Stimulated activated CD8-positive, alpha-beta memory T cell treated with anti-CD3 and anti-CD28 coated beads, Interleukin-15, amount 100 ng/mL, for 48 hours (primary cell): ENCODE measurements at places on chromosomes 7 and 10.

GRCh38 chr10:97713339-97713825 is at the start of gene MARVELD1:
Gene MARVELD1, plus strand, starts transcription at chr10:97713730. Its CDS starts 147 bp downstream, at chr10:97713877.
- no peak for DNase-seq

- DNase-seq: no peak
Measured at GRCh38 chr10:72093450-72093849, 5.1 kb upstream of the SPOCK2 start.

- no peak for DNase-seq
Measured at GRCh38 chr10:38147686-38148085, 53.5 kb downstream of the ZNF37A start.

DNA sequence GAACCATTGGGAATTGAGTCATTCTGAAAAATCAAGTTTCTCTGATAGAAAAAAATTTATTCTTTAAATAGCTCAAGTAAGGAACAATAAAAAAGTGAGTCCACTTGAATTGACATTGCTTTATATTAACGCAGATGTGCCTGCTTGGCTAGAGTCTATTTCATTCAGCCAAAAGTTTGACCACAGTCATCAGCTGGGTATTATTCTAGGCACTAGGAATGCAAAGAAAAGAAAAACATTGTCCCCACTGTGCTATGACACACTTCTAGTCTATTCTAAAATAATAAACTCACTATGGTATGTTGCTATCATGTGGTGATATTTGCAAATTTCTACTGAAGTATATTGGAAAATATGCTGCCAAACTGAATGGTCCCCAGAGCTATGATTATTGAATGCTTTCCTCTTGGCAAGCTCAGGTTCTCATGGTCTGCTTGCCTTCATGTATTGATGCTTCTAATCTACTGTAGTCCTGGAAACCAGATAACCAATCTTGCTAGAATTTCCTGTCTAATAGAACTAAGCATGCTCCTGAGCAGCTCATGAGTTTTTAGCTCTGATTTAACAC is 8.3 kb downstream of the SFRP4 start:
- DNase-seq: no peak

DNA sequence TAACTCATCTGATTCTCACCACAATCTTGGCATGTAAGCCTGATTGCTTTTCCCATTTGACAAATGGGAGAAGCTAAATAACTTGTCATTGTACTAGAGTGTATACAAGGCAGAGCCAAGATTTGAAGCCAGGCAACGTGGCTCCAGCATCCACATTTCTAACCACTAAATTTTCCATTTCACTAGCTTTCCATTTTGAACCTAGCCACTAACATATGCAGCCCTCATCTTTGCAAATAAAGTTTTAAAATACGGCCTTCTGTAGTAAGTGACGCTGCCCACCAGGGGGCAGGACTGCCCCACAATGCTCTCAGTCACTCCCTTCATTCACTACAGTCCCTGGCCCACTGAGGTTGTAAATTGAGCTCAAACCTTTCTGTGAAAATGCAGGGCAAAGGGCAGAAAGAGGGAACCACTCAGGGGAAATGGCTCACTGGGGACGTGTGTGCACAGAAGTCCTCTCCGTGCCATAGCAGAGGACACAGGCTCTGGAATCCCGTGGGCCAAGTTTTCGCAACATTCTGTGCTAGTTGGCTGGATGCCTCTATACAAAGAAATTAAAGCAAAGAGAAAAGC is 315.7 kb downstream of the TNS3 start:
- no peak for DNase-seq

GRCh38 chr7:24819916-24820689 is 62.8 kb upstream of the GSDME start:
- DNase-seq: peak; percentile 59

GRCh38 chr7:479115-479947 is 40.3 kb downstream of the PDGFA start:
- DNase-seq: no peak

DNA sequence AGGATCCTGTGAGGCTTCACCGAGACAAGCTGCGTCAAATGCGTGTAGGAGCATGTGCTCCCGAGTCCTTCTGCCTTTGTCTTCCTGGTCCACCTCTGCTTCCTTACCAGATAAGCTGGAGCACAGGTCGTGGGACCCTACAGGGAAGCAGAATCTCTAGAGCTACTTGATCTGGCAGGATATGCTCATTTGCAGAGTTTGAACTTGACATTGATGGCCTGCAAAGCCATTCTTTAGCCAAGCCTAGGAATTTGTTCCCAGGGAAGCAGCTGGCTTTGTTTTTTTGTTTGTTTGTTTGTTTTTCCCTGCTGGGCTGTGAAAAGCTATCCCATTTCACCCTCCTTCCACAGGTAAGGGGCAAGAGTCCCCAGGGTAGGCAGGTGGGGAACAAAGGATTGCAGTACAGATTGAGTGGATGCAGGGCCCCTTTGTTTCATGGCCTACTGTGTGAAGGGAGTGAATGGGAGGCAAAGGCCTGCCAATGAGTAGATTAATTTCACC is 200.0 kb upstream of the BMPER start:
- DNase-seq: no peak

- no peak for DNase-seq
Measured at GRCh38 chr7:136530831-136531230, 337.6 kb upstream of the CHRM2 start.

DNA sequence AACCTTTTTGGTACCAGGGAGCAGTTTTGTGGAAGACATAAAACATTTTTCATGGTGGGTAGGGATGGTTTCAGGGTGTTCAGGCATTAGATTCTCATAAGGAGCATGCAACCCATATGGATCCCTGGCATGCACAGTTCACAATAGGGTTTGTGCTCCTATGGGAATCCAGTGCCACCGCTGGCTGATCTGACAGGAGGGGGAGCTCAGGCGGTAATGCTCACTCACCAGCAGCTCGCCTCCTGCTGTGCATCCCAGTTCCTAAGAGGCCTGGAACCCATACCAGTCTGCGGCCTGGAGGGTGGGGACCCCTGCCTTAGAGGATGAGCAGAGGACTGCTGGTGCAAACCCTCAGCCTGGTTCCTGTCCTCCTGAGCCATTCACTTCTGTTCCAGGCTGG is 561.7 kb downstream of the SDK1 start:
- no peak for DNase-seq

GRCh38 chr7:83819911-83820310 is 171.0 kb upstream of the SEMA3E start:
- no peak for DNase-seq

DNA sequence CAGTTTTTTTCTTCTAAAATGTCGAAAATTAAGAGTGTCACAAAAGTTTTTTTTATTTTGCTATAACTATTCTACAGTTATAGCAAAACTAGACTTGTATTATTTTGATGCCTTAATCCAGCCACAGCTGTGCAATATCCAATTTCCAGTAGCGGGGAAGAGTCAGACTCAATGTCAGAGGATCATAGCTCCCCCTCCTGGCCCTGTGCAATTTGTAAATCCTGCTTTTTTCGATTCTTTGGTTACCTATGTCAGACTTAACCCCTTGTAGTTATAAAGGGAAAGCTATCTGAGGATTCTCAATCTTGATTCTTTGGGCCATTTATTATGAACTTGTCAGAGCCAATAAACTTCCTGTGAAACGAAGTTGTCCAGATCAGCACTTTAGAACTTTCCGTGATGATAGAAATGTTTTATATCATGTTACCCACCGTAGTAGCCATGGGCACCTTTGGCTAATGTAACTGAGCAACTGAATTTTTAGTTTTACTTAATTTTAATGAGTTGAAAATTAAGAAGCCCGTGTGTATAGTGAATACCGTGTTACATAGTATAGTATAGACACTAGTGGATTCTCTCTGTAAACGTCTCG is 87.7 kb upstream of the PRKCQ start:
- no peak for DNase-seq

- DNase-seq: no peak
Measured at GRCh38 chr7:7902845-7903244, 65.8 kb upstream of the GLCCI1 start.

DNA sequence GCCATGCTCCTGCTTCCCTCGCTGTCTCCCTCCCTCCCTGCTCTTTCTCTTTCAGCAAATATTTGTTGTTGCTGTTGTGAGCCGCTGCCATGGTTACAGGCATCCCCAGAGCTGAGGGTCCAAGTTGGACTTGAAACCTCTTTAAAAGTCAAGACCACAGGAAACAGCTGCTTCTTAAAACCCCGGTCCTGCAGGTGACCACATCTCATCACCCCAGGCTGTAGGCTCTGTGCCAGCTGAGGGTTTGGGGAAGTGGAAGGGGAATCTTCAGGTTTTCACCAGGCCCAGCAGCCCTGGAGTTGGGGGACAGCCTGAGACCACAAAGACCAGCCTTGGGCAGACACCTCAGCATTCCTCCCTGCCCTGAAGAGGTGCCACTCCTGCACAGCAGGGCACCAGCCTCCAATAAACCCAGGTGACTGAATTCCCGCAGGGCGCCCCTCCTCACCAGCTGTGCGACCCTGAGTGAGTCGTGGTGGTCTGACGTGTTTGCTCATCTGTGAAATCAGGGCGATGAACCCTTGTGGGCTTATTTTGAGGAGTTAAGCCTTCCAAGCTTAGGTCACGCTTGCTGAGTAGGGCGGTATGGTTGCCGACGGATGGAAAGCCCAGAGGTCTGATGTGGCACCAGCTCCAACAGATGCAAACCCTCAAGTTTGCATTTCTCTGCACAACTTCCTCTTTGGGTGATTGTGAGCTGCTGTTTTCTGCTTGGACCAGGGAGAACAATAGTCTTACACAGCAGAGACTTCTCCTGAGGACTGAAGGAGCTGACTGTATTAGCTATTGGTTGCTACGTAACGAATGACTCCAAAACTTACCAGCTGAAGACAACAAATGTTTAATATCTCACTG is 24.8 kb downstream of the NPTX2 start:
- DNase-seq: no peak

DNA sequence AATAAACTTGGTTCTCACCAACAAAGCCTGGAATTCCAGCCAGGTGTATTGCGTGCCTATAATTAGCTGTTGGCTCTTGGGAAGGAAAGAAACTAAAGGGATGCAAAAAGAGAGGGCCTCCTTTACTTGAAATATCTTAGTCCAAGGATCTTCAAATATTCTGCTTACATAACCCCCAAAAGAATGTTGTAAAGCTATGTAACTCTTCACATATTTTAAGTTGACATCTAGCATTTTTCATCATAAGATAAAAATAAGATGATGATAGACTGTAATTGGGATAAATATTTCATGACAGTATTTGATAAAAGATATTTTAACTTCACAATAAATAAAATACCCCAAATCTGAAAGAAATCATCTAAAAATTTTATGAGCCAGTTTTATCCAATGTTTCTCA is 52.5 kb upstream of the SEPTIN7 start:
- no peak for DNase-seq

GRCh38 chr10:47438857-47439474 is 44.9 kb downstream of the ANXA8 start:
- no peak for DNase-seq

DNA sequence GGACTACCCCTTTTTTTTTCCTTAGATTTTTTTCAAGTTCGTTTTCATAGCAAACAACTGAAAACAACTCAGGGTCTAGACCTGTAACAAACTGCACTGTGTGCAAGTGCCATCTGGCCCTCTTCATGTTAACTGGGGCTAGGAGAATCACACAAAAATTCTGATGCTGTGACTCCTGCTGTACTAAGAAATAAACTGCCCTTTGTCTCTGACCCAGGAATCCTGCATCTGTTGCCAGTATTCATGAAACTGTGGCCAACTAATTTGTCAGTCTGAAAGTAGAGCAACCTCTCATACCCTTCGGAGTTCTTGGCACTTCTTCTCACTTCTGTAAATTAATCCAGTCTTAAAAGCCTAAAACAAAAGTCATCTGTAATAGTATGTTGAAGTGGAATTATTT is 218.4 kb upstream of the PCDH15 start:
- DNase-seq: no peak

DNA sequence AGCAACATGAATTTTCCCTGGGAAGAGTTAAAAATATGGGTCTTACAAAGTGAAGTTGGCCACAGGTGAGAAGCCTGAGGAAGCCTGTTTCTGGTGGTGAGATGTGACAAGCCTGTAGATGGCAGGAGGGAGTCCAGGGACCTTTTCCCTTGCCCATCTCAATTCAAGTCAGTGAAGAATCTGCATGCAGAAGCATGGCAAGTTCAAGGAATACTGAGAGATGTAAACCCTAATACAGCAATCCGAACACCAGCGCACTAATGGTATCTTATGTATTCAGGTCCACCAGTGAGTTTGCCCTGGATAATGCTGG is 73.6 kb downstream of the RHOBTB1 start:
- DNase-seq: no peak

DNA sequence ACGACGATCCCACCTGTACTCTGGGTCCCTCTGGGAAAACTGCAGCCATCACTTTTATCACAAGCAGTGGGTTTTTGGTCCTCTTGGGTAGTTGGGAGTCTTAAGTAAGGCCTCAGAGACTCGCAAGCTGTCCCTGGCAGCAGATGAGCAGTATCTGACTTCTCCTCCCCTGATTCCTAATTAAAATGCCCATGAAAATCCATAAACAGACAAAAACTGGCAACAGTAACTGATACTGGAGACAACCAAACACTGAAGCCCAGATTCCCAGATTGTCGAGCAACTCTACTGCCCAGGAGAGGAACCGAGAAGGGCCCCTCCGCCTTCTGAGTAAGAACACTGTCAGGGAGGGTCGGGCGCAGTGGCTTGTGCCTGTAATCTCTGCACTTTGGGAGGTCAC is 333.8 kb downstream of the CALN1 start:
- no peak for DNase-seq

GRCh38 chr7:28360739-28361138 is 51.6 kb upstream of the CREB5 start:
- no peak for DNase-seq

DNA sequence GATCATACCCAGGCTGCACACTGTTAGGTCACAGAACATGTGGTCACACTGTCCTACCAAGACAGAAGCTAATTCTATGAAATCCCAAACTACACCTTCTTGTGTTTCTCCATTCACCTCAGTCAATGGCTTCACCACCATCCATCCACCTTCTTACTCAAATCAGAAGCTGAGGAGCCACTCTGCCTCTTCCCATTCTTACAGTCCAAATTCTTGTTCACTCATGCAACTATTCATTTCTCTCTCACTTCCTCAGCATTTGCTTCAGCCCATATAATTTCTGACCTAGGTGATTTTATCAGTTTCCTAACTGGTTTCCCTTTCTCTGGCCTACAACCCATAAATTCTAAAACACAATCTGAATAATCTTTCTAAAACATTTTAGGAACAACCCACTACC is 229.2 kb downstream of the LRRN3 start:
- no peak for DNase-seq

- DNase-seq: no peak
Measured at GRCh38 chr10:69802424-69803161, 887 bp downstream of the COL13A1 start.

- no peak for DNase-seq
Measured at GRCh38 chr7:2782565-2782964, 61.5 kb downstream of the GNA12 start.
